ENCODE measurements at places on chromosomes 12 and 14.
A peak's percentile ranks its signal among the peaks of the same experiment; 100 is the strongest.

DNA sequence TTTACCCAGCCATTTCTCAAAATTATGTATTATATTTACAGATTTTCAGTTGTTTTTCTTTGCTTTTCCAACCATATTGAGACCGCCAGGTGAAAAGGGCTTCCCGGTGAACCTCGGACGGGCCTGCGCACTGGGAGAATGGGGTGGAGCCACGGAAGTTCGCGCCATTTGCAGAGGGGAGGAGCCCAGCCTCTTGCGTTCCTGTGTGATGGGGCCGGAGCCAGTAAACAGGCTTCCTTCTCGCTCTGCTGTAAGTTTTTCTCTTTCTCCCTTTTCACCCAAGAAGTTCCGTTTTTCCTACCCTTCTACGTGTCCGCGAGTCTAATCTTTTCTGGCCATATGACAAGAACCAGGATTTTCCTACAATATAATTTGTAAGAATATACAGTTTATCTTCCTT is 1108.8 kb upstream of the SEL1L start:
- peak; percentile 2 for DNase-seq

GRCh38 chr14:69617796-69618195 is 6.4 kb downstream of the SUSD6 start:
- DNase-seq: no peak

GRCh38 chr14:73764406-73765280 is 50.5 kb upstream of the PNMA1 start:
- DNase-seq: no peak

DNA sequence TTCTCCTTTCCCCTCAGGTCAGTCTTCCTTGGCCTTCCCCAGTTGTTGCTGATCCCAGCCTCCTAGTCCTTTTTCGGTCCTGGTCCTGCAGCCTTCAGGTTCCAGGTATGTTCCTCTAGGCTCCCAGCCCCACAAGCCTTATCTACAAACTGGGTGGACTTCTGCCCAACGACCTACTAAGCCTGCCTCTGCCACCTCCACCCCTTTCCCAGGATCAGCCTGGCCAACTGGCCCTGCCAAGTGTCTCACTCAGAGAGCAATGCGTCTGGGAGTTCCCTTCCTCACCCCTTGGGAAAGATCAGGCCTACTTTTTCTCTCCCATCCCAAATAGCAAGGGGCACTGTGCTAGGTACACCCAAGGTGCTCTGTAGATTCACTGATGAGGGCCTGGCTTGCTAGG is at the start of gene SERPINA12:
SERPINA12 (minus strand) TSS at position 114 of the 400 bp plus-strand sequence. CDS start 11,072 bp downstream, outside the sequence.
- no peak for DNase-seq

- DNase-seq: peak; percentile 76
These were observed 28.0 kb downstream of the RCOR1 start for GRCh38 chr14:102620413-102620812.

DNA sequence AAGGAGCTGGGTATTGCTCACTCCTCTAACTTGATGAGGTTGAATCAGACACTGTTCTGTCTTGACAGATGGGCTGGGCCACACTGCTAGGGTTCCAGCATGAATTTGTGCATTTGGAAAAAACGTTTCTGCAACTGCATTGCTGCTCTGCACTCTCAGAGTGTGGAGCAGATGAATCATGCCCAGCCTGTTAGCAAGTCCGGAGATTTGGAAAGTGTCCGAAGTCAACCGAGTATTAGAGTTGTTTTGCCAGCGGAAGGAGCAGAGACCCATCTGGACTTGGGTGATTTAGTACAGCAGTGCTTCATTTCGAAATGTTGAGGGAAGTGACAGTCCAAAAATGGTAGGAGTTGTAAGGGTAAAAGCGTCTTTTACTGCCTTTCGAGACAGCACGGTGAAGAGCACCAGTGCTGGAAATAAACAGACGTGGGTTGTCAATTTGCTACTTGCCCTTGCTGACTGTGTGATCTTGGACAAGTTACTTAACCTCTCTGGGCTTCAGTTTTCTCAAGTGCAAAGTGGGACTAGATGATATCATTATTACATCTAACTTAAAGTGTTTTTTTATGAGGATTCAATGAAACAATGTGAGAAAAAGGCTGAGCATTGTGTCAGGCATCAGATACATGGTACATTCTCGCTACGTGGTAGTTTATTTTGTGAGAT is 139.5 kb downstream of the CHST11 start:
- DNase-seq: peak; percentile 90

GRCh38 chr14:57482120-57482519 is 11.5 kb downstream of the CCDC198 start:
- no peak for DNase-seq

GRCh38 chr12:119176267-119177055 is 2.3 kb upstream of the HSPB8 start:
- peak; percentile 89 for DNase-seq

DNA sequence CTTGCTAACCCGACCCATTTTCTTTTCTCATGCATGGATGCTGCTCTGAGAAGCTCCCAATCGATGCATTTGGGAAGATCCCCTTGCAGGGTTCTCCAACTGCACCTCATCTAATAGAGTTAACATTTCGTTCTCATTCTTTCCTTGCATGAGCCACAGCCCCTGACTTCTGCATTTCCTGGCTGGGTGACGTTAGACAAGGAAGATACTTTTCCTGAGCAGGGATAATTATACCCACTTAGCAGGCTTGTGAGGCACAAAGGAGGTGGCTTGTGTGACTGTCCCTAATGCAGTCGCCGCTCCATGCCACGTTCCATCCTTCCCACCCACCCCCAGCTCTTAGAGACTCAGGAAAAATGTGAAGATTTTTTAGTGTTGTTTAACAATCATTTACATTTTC is 195.1 kb downstream of the CHST11 start:
- DNase-seq: no peak

DNA sequence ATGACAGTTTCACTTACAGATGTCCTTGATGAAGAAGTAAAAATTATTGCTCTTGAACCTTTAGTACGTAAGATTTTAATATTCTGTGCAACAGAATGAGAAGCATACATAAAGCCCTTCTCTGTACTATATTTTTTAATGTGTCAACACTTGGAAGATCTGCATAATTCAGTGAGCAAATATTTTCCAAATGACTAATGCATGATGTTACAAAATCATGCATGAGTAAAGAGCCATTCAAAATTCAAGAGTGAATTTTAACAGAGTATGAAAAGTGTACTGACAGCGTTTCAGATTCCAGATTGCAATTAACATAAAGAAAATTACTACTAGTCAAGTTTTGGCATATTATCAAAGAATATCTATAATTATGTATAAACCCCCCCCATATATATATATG is 101.4 kb upstream of the BBS10 start:
- DNase-seq: peak; percentile 79

DNA sequence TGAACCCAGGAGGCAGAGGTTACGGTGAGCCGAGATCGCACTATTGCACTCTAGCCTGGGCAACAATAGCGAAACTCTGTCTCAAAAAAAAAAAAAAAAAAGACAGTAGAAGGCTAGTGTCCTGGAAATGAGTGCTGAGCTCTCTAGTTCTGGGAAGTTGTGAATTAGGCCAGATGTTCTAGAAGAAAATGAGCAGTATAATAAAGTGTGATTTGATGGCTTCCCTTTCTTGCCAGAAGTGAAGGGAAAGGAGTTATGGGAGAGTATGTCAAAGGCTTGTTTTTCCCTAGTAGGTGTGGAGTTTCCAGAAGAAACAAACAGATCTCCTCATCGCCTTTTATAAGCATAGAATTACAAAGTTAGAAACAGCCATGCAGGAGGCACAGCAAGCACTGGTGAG is 20.5 kb downstream of the RNF212B start:
- no peak for DNase-seq

DNA sequence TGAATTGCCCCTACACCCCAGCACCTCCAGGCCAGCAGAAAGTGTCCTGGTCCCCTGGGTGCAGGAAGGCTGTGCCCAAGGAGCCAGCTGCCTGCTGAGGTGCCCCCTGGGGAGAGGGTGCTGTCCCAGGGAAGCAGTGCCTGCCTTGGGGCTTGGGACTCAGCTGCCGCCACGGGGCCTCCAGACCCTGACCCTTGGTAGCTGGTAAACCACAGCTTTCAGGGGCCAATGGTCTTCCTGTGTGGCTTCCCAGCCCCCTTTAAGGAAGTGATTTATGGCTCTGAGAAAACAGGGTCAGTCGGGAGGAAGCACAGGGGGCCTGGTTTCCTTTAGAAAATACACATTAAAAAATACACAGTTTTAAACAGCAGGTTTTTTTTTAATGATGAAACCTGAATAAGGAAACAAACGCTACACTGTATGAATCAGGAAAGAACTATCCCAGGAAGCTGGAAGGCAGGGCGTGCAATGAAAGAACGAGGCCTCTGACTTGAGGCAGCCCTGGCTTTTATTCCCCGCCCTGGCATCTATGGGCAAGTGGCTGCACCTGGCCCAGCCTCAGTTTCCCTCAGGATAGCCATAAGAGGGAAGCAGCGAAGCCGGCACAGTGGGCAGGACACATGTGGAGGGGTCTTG is 40.6 kb upstream of the EML1 start:
- DNase-seq: peak; percentile 79
